ENCODE measurements at places on chromosomes 7 and 10.

GRCh38 chr10:44949915-44950314 lies 9.7 kb upstream of the RASSF4 start:
- no peak for DNase-seq

- peak; percentile 97 for DNase-seq
Measured at GRCh38 chr7:74173866-74174605, at the start of gene EIF4H. TSS of gene EIF4H (plus strand) at chr7:74174356. CDS start at chr7:74174384, 28 bp downstream.

DNA sequence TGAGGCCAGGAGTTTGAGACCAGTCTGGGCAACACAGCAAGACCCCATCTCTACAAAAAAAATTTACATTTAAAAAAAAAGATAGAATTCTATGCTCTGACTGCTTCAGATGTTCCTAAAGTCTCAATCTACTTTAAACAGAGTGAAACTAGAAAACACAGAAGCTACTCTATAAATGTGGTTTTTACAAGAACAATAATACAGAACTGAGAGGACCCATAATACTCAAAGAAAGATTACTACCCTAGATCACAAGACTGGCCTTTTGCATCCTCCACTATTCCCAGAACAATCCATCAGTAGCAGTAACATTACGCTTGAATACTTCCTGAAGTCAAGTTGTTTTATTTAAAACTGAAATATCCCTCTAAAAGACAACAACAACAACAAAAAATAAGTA lies 119.4 kb downstream of the ZFAND4 start:
- no peak for DNase-seq

DNA sequence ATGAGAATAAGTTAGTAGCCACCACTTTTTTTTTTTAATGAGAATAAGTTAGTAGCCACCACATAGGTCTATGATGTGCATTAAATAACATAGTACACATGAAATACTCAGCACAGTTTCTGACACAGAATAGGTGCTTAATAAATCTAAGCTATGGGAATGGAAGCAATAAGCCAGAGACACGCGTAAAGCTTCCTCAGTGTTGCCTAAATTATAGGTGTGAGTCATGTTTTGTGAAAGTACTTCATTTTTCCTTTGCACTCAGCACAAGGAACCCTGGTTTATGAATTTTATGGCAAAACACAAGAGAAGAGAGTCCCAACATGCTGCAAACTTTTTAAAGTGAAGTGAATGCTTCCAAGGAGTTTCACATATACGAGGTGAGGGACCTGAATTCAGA lies 267.4 kb downstream of the RNLS start:
- DNase-seq: no peak

- DNase-seq: no peak
Measured at GRCh38 chr10:62638062-62638477, 166.4 kb upstream of the ADO start.

- no peak for DNase-seq
Measured at GRCh38 chr7:98913026-98913425, 34.7 kb downstream of the TRRAP start.

- DNase-seq: no peak
Measured at GRCh38 chr10:8726084-8726778, 671.7 kb downstream of the GATA3 start.

- no peak for DNase-seq
Measured at GRCh38 chr7:98252425-98253054, 508 bp upstream of the TECPR1 start.

DNA sequence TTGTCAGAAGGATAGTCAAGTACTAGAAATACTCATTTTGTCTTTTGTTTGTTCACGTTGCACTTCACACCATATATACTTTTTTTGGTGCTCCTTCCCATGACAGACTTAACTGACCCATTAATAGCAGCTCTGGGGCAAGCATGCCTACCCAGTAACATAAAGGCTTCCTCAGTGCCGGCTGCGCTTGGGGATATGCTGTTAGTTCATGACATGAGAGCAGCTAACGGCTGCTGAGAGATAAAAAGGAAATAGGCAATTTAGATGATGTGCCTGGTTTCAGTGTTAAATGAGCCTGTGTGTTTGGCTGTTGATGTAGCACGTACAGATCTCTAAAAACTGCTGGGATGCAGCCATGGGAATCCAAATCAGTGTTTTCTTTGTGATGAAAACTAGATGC lies 86.4 kb downstream of the TAX1BP1 start:
- no peak for DNase-seq

- DNase-seq: no peak
Measured at GRCh38 chr7:131015657-131015958, 281.6 kb upstream of the KLF14 start.

All from colonic mucosa (tissue), 4 donors.